ENCODE measurements at places on chromosomes 3 and 15. TPM values are rescaled to one million over a fixed set of nuclear protein-coding genes. Genes with fewer than 3 reads are reported as not detected.

GRCh38 chr3:159169828-159170227, 368.0 kb downstream of the MFSD1 start:
- H3K4me3 ChIP-seq, result no peak overlapping the region
- no peaks in the 10 kb centered on the region for H3K36me3 ChIP-seq
- no peaks in the 10 kb centered on the region for H3K27me3 ChIP-seq
- no peak overlapping the region for H3K27ac ChIP-seq
- DNase-seq, result peak; percentile 6

- peaks cover 28% of the 10 kb centered on the region for H3K36me3 ChIP-seq
- H3K27me3 ChIP-seq, result no peaks in the 10 kb centered on the region
- H3K4me1 ChIP-seq, result peaks cover 24% of the 10 kb centered on the region
- no peak for DNase-seq
- H3K27ac ChIP-seq, result peak overlapping the region; percentile 17
- H3K4me3 ChIP-seq, result no peak overlapping the region
These were observed 139.0 kb upstream of the CGNL1 start for GRCh38 chr15:57237301-57237642.

The NPAP1 gene
- not detected for total RNA-seq

The RTP3 gene
- total RNA-seq, result not detected

The RTP1 gene
- total RNA-seq, result not detected

The DNAH12 gene
- total RNA-seq, result not detected

DNA sequence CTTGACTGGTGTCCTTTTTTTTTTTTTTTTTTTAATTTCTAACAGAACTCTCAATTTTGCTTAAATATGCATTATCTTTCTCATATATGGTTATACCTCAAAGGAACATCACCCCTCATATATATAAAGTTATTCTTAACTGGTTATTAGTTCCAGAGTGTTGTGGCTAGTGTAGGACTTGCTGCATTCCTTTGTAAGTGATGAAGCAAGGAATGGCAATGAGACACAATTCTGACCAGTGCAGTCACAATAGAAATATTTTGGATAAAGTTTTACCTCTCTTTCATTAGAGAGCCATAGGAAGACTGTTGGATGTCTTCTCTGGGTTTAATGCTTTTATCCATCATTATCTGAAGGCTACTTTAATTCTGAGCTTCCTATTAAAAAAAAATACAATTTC, 75.5 kb upstream of the CBLB start:
- peaks cover 5% of the 10 kb centered on the region for H3K4me1 ChIP-seq
- no peaks in the 10 kb centered on the region for H3K27me3 ChIP-seq
- no peak for DNase-seq
- H3K27ac ChIP-seq, result peak overlapping the region; percentile 60
- no peaks in the 10 kb centered on the region for H3K36me3 ChIP-seq
- H3K4me3 ChIP-seq, result no peak overlapping the region

DNA sequence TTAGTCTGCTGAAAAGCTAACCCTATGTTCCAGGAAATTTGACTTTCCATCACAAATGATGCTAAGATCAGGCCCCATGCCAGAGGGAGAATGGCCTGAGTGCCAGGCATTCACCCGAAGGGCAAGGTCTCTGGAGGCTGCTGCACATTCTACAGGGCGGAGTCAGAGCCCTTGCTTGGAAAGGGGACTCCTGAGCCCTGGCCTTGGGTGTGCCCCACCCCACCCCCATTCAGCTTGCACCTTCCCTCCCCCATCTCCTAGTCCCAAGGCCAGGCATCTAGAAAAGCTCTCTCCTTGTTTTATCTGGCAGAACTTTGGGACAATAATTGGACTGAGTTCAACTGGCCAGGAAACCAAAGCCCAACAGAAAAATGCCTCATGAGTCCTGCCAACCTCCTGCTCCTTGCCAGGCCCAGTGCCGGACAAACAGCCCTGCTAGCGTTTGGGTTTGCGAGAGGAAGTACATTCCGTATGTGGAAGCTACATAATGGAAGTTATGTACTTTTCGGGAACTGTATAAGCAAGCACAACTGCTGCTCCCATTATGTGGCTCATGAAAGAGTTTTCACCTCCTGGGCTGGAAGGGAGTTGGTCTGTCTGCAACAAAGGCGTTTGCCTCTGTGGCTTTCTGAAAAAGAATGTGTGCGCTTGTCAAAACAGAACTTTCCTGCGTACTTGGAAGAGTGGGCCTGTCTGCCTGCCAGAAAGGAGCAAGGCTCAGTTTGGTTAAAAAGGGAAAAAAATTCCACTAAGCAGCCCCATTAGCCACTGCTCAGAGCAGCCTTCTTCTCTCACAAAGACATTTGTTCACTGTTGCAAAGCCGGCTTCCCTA, 321.5 kb upstream of the CTNNB1 start:
- peak overlapping the region; percentile 44 for H3K27ac ChIP-seq
- H3K4me3 ChIP-seq, result no peak overlapping the region
- no peaks in the 10 kb centered on the region for H3K27me3 ChIP-seq
- peaks cover 29% of the 10 kb centered on the region for H3K4me1 ChIP-seq

DNA sequence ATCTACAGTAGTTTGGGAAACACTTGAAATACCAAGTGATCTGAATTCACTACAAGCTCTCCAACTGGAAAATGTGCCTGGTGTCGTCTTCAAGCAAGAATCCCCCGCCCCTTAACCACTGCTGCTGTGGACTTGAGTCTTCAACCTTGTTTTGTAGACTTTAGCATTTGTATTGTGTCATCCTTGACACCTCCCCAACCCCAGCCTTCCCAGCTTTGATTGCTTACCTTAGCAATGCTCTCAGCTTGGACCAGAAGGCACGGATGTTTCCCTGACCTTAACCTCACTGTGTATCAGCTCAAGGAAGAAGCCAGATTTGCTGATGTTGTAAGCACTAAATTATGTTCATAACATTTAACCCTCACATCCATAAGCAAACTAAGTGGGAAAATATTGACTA, 146.4 kb downstream of the IGF1R start:
- H3K27ac ChIP-seq, result no peak overlapping the region
- peaks cover 13% of the 10 kb centered on the region for H3K4me1 ChIP-seq
- H3K36me3 ChIP-seq, result no peaks in the 10 kb centered on the region
- H3K27me3 ChIP-seq, result no peaks in the 10 kb centered on the region
- DNase-seq, result no peak

- no peak overlapping the region for H3K27ac ChIP-seq
- peaks cover 43% of the 10 kb centered on the region for H3K4me1 ChIP-seq
- no peak for DNase-seq
- H3K4me3 ChIP-seq, result no peak overlapping the region
- no peaks in the 10 kb centered on the region for H3K36me3 ChIP-seq
These were observed 77.0 kb upstream of the HEG1 start for GRCh38 chr3:125132815-125133214.

DNA sequence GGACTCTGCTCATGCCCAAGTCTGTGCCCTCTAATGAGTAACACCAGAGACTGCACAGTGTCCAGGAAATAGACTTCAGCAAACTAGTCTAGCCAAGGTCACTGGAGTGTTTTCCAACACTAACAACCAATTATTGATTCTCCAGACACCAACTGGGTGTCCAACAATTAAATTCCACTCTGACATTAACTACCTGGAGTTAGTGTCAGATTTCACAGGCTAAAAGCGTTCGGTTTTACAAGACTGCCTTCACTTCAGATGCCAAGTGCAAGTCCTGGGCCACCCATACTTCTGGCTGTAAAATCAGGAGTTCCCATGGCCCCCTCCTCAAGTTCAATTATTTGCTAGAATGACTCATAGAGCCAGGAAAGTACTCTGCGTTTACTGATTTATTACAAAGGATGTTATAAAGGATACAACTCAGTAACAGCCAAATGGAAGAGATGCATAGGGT, 20.8 kb upstream of the CFAP161 start:
- peaks cover 10% of the 10 kb centered on the region for H3K4me1 ChIP-seq
- H3K36me3 ChIP-seq, result no peaks in the 10 kb centered on the region
- H3K27me3 ChIP-seq, result peaks cover 7% of the 10 kb centered on the region
- H3K4me3 ChIP-seq, result no peak overlapping the region
- no peak for DNase-seq
- H3K27ac ChIP-seq, result no peak overlapping the region

The INAFM2 gene
- total RNA-seq, result 101 TPM

The FAM107A gene
- total RNA-seq, result not detected

The ZBBX gene
- total RNA-seq, result not detected

DNA sequence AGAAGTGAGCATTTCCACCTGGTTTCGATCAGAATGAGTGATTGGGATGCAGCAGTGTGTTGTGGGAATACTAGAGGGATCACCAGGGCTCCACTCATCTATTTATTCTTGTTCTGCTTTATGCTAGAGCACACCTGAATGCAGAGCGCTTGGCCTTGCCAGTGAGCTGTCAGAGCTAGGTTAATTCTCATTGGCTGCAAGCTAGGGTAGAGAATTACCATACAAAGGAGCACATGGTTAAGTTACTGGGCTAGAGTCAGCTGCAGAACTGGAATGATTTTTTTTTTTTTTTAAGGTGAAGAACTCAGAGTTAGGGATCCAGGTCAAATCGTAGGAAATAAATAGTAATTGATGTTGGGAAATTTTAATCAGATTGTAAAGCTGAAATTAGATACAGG, 8.8 kb downstream of the EIF2AK4 start:
- H3K4me3 ChIP-seq, result no peak overlapping the region
- H3K27me3 ChIP-seq, result no peaks in the 10 kb centered on the region
- H3K36me3 ChIP-seq, result peaks cover 79% of the 10 kb centered on the region
- peaks cover 15% of the 10 kb centered on the region for H3K4me1 ChIP-seq

DNA sequence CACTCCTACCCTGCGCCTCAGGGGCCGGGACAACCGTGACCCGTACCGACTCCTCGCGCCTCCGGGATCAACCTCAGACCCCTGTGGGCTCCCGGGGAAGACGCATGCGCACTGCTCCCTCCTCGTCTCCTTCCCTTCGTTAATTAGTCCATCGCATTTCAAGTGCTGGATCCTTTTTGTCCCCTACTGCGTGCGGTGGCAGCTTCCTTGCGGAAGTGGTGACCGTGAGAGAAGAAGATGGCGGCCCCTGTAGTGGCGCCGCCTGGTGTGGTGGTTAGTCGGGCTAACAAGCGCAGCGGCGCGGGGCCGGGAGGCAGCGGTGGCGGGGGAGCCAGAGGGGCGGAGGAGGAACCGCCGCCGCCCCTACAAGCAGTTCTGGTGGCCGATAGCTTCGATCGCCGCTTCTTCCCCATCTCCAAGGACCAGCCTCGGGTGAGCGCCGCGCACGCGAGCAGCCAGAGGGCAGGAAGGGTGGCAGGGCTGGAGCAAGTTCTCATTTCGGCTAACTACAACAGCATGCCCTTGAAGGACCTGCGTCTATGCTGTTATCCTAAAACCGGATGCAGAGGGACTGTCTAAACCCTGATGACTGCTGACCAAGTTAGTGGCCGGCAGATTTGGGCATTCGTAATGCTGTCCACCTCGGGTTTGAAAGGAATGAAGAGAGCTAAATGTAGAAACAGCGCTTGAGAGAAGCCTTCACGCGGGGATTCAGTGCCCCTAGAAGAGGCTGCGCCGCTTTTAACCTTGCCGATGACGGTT, at the start of gene EIF2B5:
TSS of gene EIF2B5 (plus strand) at position 210 of the 762 bp plus-strand sequence. CDS start at position 238, 28 bp downstream.
- DNase-seq, result peak; percentile 90
- peaks cover 34% of the 10 kb centered on the region for H3K36me3 ChIP-seq
- H3K27ac ChIP-seq, result peak within 1 kb of the TSS; percentile 62
- H3K27me3 ChIP-seq, result no peaks in the 10 kb centered on the region
- H3K4me3 ChIP-seq, result peak within 1 kb of the TSS; percentile 73
- peaks cover 27% of the 10 kb centered on the region for H3K4me1 ChIP-seq
